ENCODE measurements at places on chromosomes 4 and X. TPM values are rescaled to one million over a fixed set of nuclear protein-coding genes. Genes with fewer than 3 reads are reported as not detected.

Gene TLL1
- total RNA-seq: 1.2 TPM

Gene C4orf54
- 0.12 TPM for total RNA-seq

Gene ADH7
- not detected for total RNA-seq

Gene ARMCX4
- 12.7 TPM for total RNA-seq

Gene SPANXA2
- total RNA-seq: not detected

Gene NUDT11
- 1.5 TPM for total RNA-seq

Gene CDKN2AIP
- 19.1 TPM for total RNA-seq

Gene PRKG2
- total RNA-seq: 0.58 TPM

Gene DDIT4L
- 0.35 TPM for total RNA-seq

Gene SULT1E1
- 0.29 TPM for total RNA-seq

Gene CPZ
- 6.3 TPM for total RNA-seq

Gene SMIM10
- 4.1 TPM for total RNA-seq

Gene NXF3
- 78.1 TPM for total RNA-seq

Gene EGFL6
- total RNA-seq: 3.6 TPM

Gene TASL
- 3.1 TPM for total RNA-seq

Gene KCTD8
- total RNA-seq: 0.86 TPM

Gene ERVMER34-1
- 0.66 TPM for total RNA-seq
